AG08395 (cell line): ENCODE measurements at places on chromosomes 4 and X.

DNA sequence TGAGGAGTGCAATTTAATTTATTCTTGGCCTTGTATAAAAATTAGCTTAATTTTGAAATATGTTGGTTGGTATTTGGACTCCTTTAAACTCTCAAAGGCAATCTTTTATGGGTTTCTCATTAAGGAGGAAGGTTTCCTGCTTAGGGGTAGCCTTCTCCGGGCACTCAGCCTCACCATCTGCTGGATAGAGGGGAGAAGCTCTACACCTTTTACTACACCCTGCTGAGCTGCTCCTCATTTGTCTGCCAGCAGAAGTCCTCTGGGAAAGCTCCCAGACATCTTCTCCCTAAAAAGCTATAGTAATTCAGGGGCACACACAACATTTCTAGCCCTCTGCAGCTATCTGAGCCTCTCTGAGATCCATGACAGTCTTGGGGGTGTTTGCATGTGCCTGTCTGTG is 179.1 kb downstream of the SOWAHB start:
- no peak for DNase-seq

GRCh38 chr4:108432418-108432817 is 188.0 kb upstream of the RPL34 start:
- DNase-seq, result no peak

GRCh38 chrX:111348429-111348828 is 63.6 kb downstream of the DCX start:
- no peak for DNase-seq

GRCh38 chr4:38266616-38267015 is 306.4 kb downstream of the PTTG2 start:
- DNase-seq, result peak; percentile 74

DNA sequence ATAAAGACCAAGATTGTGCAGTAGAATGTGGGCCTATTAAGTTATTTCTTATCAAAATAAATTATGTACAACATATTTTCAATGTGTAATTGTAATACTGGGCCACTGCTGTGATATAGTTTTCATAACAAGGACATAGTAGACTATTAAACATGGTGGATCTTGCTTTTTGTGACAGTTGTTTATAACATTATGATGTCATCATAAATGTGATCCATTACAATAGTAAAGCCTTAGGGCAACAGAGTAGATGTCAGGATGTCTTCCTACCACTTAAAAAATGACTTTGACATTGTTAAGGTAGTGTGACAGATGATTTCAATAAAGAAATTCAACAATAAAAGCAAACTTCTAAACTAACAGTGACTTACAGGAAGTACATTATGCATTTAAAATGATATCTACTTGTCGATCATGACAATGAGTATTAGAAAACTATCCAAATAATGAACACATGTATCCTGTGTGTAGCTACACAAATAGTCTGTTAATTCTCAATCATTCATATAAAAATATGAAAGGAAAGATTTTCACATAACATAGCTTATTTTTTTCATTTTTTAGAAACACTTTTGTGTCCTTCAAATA is 5.3 kb upstream of the AGA start:
- DNase-seq, result no peak

GRCh38 chrX:32150141-32150540 is 1061.2 kb downstream of the DMD start:
- no peak for DNase-seq

- peak; percentile 8 for DNase-seq
These were observed 609.3 kb downstream of the FSTL5 start for GRCh38 chr4:161554372-161554990.

DNA sequence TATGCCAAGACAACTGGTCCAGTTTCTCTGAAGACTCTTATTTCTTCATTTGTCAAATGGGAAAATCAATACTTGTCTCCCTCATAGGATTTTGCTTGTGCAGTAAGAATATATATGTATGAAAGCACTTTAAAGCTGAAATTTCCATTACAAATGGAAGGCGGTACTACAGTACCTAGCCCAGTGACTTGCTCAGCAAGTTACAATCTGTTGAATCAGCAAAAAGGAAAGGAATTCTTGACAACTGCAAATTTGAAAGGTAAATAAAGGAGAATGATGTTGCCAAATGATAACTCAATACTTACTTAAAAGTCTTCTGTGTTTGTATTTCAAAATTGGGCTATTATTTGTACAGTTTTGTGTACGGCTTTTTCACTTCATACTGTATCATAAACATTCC is 71.1 kb downstream of the PKD2 start:
- DNase-seq, result no peak

- DNase-seq, result no peak
These were observed 679.2 kb downstream of the NLGN4X start for GRCh38 chrX:5549512-5549911.

DNA sequence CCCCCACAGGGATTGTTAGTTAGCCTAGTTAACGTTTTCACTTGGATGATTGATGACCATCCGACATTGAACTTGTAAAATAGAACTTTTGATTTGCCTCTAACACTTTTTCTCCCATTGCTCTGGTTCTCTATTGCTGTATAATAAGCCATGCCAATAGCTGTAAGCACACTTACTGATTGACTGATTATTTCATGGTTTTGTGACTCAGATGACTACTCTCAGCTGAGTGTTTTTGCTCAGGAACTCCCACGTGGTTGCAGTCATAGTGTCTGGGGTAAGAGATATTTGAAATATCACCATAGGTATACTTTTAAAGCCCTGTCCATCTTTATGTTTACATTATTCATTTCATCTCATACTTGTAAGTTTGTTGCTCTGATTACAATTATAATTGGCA is 1285.5 kb downstream of the STIM2 start:
- DNase-seq, result no peak

DNA sequence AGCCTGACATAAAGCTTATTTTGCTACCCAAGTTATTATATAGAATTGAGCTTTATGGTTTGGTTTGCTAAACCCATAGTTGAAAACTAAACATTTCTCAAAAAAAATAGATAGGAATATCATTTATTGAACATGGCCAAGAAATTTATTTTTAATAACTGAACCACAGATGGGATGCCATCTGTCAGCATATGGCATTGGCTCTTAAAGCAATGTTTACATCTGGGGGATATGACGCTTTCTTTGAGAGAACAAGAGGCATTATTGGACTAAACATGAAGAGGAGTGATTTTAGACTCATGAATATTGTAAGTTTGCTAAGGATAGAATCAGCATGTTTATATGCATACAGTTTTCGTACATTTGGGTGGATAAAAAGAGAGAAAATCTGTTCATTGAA is 132.6 kb upstream of the SLIT2 start:
- DNase-seq, result no peak
